ENCODE measurements at places on chromosomes 6 and 20. TPM values are rescaled to one million over a fixed set of nuclear protein-coding genes. Genes with fewer than 3 reads are reported as not detected.

- no peak for DNase-seq
These were observed 102.3 kb downstream of the EPM2A start for GRCh38 chr6:145632971-145633370.

The BYSL gene
- total RNA-seq, result 31.4 TPM

- no peak for DNase-seq
These were observed 38.2 kb downstream of the DTD1 start for GRCh38 chr20:18625907-18626655.

The KIF6 gene
- 1.3 TPM for total RNA-seq

- no peak for DNase-seq
These were observed 22.5 kb upstream of the OPN5 start for GRCh38 chr6:47759364-47759763.

Measured in renal cortical epithelial cell (primary cell).